ENCODE measurements at places on chromosomes 5 and 9.

DNA sequence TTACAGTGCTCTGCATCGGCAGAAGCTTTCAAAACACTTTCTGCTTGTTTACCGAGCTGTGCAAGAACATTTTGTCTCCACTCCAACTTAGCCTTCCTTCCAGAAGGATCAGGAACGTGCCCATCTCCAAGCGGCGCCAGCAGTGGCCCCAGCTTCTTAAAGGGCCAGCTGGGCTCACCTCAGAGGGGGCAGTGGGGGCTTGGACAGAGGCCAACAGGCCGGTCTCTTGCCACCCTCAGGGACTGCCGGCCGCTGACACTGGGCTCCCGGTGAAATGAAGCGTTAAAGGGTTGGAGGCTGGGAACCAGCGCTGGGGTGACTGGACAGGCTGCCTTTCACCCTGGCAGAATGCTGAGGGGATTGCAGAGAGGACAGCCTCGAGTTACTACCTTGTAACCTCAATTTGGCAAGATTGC lies 67.0 kb upstream of the RNU6ATAC start:
- DNase-seq: no peak

DNA sequence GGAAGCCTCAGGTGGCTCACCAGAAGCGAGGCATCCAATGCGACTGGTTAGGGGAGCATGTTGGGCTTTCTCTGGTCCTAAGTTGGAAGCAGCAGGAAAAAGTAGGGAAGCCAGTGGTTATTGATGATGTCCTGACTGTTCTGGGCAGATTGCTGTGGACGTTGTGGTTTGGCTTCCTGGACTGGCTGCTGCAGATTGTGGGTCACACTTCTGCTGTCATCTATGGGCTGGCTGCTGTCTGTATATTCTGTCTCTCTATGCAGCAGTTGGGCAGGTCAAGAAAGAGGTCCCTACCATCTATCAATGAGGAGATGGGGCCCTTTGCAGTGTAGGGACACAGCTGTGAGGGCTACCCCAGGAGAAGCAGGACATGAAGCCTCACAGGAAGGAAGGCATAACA lies 13.5 kb upstream of the MARCHF6 start:
- DNase-seq: no peak

- DNase-seq: no peak
Observed at GRCh38 chr9:87179553-87180340, 232.4 kb upstream of the GAS1 start.

- no peak for DNase-seq
Observed at GRCh38 chr9:20319641-20320337, 302.5 kb downstream of the MLLT3 start.
